ENCODE measurements at places on chromosomes 6 and 20. TPM values are rescaled to one million over a fixed set of nuclear protein-coding genes. Genes with fewer than 3 reads are reported as not detected.

GRCh38 chr6:42428326-42429041 lies 23.2 kb downstream of the TRERF1 start:
- peak; percentile 26 for DNase-seq

DNA sequence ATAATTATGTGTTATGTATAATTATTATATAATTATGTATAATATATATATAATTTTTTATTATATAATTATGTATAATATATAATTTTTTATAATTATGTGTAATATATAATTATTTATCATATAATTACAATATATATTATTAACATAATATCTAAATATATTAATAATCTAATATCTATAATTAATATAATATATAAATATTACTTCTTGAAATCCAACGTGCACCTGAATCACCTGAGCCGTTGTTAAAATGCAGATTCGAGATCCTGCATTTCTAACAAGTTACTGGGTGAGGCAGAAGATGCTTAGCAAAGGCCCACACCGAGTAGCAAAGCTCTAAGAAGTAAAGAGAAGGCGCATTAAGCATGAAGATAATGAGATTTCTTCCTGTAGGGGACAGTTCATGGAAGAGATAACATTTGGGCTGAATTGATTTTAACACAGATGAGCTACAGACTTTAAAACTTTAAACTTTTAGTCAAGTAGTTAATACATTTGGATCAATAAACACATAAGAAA lies 406.4 kb upstream of the PLCB4 start:
- DNase-seq = no peak

RAB23 gene
- total RNA-seq = 0.94 TPM

- no peak for DNase-seq
Measured at GRCh38 chr6:146244630-146245143, 215.8 kb downstream of the GRM1 start.

CLDN20 gene
- not detected for total RNA-seq

GRCh38 chr6:167872538-167873210 lies 46.0 kb downstream of the AFDN start:
- no peak for DNase-seq

GRCh38 chr6:33785778-33786177 lies 3.2 kb downstream of the LEMD2 start:
- DNase-seq = no peak

GRCh38 chr20:54067606-54068174 lies 2.7 kb downstream of the BCAS1 start:
- no peak for DNase-seq

DNA sequence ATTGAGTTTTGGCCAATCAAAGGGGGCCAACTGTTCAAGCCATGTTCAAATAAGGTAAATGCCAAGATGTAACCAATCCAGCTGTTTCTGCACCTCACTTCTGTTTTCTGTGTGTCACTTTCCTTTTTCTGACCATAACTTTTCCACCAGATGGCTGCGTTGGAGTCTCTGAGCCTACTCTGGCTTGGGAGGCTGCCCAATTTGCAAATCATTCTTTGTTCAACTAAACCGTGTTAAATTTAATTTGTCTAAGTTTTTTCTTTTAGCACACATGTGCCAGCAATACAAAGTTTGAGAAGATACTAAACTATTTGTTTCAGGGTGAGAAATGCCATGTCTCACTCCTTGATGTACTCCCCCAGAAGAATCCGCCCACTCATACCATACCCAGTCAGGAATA lies 52.1 kb downstream of the IYD start:
- DNase-seq = no peak

- DNase-seq = no peak
Measured at GRCh38 chr6:129646642-129647041, 63.3 kb downstream of the ARHGAP18 start.

- no peak for DNase-seq
Measured at GRCh38 chr6:145789443-145789842, 25.2 kb downstream of the FBXO30 start.

DNA sequence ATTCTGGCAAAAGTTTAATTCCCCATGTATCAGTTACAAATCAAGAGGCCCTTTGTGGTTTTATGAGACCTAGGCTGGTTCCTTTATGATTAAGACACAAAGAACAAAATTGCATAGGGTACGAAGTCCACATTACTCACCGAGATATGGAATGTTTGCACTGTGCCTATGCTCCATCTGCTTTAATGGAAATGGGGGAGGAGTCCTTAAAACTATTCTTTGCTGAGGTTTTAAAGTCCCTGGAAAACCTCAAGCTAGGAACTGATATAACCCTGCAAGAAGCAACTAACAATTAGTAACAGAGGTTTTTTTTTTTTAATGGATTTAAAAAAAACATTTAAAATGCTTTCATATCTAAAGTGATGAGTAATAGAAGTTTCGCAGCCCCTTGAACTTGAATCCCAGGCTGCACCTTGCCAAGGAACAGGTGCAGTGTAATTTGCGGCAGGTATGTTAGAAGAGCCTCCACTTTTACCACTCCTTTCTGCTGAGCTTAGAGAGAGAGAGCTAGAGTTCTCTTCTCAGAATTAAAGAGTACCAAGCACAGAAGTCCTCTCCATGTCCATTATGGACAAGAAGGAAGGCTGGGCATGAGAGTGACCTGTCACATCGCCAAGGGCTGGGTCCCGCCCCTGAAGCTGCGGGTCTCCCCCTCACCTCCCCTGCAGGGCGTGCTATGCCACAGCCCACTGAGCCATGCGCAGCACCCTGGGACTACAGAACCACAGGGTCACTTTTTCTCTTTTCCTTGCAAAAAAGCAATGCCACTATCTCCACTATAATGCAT lies 2.3 kb downstream of the SERPINB1 start:
- no peak for DNase-seq

- peak; percentile 23 for DNase-seq
Measured at GRCh38 chr20:36273414-36274180, 32.5 kb upstream of the DLGAP4 start.

DNA sequence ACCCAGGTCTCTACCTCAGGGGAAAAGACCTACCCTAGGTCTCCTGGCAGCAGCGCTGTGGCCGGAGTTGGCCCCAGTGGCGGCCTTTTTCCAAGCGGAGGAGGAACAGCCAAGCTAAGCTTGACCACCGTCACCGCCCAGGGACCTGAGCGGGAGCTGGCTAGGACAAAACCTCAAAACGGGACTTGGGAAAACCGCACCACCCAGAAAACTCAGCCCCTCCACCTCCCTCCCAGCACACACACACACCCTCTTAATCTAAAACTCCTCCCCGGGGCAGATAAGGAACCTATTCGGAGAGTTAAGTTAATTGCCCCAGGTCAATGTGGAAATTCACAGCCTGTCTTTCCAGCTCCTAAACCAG lies 2.7 kb upstream of the TRERF1 start:
- peak; percentile 14 for DNase-seq

DNA sequence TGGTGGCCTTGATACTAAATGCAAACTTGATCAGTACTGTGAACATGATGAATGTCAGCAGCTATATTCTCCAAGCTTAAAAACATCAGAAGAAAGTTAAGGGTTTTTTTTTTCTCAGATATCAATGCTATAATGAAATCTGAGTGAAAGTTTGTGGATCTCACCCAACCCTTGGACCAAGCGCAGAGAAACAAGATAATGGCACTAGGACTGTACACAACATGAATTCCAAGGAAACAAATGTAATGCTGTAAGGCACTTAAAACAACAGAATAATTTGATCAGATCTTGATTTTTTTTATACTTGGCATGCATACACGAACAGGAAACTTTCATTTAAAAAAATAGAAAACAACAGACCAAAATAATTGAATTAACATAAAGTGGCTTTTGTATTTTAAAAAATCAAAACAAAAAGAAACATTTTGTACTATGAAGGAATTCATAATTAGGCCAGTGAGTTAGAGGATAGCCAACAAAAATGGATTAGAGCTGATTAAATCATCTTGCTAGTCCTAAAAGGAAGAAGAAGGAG lies 1154.0 kb upstream of the EYS start:
- DNase-seq = no peak

GRCh38 chr6:122770835-122771601 lies 8.5 kb upstream of the FABP7 start:
- DNase-seq = no peak

DNA sequence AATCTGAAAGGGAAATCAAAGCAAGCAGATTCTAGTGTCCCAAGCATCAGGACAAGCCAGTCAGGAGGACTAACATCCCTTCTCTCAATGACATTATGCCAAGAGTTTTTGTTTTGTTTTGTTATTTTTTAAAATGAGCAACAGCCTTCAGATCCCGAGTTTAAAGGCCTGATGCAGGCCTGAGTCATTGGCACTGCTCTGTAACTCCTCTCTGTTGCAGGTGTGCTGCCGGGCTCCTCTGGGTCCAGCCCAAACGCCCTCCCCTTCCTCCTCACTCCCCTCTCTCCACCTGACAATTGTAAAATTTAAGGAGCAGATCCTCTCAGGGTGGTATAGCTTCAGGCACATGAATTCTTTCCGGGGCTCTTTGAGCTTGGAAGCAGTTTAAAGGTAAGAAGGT lies 502.0 kb downstream of the BMP2 start:
- no peak for DNase-seq
